ENCODE measurements at places on chromosomes 3 and 15. TPM values are rescaled to one million over a fixed set of nuclear protein-coding genes. Genes with fewer than 3 reads are reported as not detected.

The NPHP3 gene
- 18.0 TPM for total RNA-seq

GRCh38 chr3:172711454-172711795 is 558 bp upstream of the NCEH1 start:
- DNase-seq = no peak

GRCh38 chr15:29593629-29594028 is 228.6 kb downstream of the TJP1 start:
- no peak for DNase-seq

DNA sequence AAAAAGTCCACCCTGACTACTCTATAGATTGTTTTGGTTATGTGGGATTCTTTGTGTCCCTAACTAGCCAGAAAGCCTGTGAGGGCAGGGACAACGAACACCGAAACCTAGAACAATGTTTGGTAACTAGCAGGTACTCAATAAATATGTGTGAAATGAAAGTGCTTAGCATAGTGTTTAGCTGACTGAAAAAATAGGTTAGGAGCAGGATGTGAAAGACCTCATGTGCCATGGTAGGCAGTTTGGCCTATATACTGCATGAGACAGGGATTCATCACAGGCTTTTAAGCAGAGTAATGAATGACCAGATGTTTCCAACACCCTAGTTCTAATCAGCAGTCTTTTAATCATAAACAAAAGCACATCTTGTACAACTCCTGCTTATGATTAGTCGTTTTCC is 64.2 kb downstream of the MYO5A start:
- DNase-seq = no peak

The IQGAP1 gene
- 210 TPM for total RNA-seq

- DNase-seq = no peak
Observed at GRCh38 chr3:33003308-33003707, 51.9 kb downstream of the CCR4 start.

GRCh38 chr3:182473191-182473710 is 320.1 kb upstream of the ATP11B start:
- no peak for DNase-seq

The ACTRT3 gene
- 3.7 TPM for total RNA-seq

DNA sequence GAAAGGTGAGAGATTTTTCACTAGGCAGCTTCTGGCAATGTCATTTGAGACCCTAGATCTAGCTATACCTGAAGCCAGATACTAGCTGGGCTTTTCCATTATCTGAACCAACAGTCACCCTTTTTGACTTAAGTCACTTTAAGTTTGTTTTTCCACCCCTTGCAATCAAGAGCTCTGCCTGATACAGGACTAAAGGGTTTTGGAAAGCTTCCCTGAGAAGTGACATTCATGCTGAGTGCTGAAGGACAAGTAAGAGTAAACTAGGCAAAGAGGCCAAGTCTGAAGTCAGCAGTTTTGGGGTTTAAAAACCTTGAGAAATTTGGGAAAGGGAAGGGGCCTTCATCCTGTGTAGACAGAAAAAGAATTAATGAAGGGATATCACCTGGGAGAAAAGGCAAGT is 27.1 kb upstream of the CCDC174 start:
- no peak for DNase-seq

DNA sequence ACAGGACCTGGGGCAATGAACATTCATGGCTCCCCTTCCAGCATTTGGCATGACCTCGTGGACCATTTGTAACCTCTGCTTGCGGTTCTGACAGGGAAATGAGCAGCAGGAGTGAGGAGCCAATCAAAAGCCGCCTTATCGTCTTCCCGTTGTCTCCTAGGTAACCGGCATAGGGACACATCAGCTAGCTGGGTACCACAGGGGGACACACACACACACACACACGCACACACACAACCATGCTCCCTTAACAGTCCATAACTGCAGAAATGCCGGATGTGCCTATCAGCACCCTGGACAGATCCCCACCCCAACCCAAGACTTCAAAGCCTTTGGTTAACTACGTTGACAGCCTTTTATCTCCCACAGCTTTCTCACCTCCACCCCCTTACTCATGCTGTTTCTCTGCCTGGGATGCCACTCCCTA is 53.4 kb upstream of the CCDC174 start:
- DNase-seq = no peak

DNA sequence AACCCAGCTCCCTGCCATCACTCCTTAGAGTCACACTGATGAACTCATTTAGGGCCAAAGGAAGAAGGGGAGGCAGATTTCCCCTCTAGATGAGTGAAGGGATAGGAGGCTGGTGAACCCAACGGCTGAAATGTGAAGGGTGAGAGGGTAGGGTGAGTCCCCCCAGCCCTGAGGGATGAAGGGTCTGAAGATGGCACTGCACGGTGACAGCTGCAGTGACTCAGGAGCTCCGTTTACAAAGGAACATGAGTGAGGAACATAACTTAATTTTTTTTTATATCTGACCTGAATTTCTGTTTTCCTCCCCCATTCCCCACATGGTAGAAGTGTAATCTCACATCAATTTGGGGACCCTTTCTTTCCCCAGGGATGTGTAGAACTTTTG is 14.0 kb downstream of the SNX33 start:
- DNase-seq = no peak

DNA sequence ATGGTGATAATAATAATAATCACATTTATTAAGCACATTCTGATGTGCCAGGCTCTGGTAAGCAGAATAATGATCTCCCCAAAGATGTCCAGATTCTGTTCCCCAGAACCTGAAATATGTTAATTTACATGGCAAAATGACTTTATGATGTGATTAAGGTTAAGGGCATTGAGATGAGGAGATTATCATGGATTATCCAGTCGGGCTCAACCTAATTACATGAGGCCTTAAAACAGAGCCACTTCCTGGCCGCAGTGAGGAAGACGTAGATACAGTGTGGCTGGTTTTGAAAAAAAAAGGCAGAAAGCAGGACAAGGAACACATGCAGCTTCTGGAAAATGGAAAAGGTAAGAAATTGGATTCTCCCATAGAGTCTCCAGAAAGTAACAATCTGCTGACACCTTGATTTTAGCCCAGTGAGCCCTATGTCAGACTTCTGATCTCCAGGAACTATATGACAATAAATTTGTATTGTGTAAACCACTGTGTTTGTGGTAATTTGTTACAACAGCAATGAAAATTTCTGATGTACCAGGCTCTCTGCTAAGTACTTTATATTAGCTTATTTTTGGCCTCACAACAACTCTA is 126.7 kb downstream of the ALCAM start:
- DNase-seq = no peak

DNA sequence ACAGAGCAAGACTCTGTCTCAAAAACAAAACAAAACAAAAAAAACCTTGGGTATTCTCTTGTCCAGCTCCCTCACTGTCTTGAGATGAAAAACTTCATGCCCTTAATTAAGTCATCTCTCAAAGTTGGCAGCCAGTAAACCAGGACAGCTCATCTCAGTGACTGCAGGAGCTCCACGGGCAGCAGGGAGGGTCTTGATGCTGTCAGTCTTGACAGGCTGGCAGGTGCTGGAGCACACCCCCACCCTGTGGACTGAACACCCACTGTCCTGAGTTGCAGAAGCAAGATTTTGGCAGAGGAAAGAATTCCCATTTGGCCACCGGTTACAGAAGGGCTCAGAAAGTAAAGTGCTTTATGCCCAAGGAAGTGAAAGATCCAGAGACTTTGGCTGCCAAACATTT is 8.0 kb downstream of the DNAJA4 start:
- DNase-seq = no peak
